ENCODE measurements at places on chromosomes 7 and 10.

DNA sequence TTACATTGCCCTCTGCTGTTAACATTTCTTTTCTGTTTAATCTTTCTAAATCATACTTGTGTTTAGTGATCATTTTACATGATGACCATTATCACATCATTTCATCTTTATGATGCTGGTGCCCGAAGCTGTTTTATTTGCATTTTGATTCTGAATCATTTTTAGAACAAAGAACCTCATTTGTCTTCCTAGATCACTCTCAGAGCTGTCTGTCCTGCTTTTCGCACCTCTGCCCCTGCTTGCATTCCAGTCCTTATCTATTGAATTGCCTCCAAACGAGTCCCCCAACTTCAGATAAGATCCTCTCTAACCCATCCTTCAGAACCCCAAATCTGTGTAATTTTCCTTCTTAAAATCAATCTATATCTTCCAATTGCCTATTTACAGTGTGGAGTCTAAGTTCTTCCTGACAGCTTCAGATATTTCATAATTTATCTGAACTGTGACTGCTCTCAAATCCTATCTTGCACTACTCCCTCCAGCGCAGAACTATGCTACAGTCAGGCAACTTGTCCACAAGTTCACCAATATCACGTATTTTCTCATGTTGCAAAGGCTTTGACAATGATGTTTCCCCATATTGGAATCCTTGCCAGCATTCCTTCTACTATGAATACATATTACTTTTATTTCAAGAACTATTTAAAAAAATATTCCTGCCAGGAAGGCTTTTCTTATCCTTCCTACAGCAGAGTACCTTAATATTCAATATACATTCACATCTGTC, 346.5 kb upstream of the CACNA2D1 start:
- no peak for DNase-seq

- DNase-seq: no peak
Measured at GRCh38 chr7:751826-752225, 24.7 kb upstream of the PRKAR1B start.

GRCh38 chr7:55207436-55208125, 157.6 kb upstream of the LANCL2 start:
- DNase-seq: no peak

DNA sequence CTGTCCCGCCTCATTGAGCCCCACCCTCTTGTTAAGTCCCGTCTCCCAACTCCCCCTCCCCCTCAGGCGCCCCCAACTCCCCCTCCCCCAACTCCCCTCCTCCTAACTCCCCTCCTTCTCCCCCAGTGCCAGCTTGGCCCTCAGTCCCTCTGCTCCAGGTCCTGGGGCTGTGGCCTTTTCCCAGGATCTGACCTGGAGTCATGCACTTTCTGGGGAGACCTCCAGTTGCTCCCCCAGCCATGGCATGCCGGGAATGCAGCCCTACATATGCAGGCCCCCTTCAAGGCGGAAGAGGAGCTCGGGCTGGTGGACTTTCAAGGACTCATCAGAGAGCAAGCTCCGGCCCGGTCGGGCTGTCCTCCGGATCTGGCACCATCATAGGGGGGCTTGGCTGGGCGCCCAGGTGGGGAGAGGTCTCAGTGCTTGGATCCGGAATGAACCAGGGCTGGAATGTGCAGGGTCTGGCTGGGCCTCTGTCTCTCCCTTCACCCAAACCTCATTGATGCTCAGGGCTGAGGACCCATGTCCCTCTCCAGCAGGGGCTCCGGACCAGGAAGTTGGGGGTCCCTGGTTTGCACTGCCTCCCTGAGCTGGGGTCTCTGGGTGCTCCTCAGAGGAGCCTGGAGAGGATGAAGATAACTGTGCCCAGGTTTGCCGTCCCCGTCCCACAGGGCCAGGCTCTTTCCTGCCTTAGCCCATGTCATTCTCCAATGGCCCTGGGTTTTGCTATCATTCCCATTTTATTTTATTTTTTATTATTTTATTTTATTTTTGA, 41.1 kb downstream of the TMEM270 start:
- no peak for DNase-seq

GRCh38 chr10:51389415-51390321, 309.7 kb downstream of the CSTF2T start:
- no peak for DNase-seq

GRCh38 chr10:59708816-59709394, 745 bp downstream of the SLC16A9 start:
- DNase-seq: no peak

DNA sequence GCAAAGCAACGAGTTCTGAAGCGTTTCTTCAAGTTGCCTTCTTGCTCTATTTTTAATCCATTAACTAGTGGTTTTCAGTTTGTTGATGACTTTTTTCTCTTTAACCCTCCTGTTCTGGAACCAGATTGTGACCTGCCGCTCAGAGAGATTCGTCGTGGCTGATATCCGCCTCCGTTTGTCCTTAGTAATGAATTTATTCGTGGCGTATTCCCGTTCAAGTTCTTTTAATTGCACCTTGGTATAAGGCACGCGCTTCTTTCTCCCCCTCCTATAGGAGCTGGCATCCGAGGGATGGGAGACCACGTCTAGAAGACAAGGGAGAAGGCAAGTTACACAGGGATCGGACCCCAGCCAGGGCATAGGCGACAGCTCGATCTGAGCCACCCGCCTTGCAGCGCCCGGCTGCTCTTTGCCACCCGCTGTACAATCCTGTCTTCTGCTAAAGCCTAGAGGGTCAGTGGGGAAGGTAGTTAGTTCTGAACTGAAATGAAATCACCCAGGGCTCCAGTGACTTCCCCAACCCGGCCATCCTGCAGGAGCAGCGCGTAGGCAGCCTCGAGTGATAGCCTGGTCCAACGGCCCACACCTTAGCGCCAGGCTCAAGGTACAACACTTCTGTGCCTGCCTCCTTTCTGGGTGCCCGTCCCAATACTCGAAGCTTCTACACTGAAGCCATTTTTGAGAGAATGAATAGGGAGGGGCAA, 1.6 kb downstream of the HOXA13 start:
- no peak for DNase-seq

DNA sequence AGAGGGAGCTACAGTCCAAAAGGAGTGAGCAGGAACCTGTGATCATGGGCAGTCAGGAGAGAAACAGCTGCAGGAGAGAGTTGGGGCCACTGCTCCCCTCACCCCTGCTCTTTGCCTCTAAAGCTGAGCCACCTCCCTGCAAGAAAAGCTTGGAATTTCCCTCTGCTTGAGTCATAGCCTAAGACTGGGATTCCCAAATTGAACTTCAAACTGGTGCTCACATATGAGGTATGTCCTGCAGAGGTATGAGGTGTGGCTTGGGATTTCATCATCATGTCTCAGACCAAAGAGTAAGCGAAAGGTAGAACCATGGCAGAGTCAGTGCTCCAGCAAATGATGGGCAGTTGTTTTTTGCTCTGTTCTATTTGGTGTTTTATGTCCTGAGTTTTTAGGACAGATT, 237.1 kb upstream of the NRP1 start:
- no peak for DNase-seq

DNA sequence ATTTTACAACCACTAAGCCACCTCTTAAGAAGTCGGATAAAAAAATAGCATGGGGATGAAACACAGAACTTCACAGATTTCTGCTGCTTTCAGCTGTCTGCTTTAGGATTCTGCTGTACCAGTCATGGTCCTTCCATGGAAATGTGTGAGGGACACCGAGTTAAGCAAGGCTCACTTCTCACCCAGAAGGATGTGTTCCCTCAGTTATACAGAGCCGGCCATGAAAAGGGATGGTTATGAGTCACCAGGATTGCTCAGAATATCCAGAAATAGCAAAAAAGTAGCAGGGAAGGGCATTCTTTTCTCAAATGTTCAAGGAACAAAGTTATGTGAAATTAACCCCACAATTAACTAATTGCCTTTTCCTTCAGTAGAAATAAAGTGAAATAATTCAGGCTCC, 124.4 kb downstream of the AMPH start:
- no peak for DNase-seq

DNA sequence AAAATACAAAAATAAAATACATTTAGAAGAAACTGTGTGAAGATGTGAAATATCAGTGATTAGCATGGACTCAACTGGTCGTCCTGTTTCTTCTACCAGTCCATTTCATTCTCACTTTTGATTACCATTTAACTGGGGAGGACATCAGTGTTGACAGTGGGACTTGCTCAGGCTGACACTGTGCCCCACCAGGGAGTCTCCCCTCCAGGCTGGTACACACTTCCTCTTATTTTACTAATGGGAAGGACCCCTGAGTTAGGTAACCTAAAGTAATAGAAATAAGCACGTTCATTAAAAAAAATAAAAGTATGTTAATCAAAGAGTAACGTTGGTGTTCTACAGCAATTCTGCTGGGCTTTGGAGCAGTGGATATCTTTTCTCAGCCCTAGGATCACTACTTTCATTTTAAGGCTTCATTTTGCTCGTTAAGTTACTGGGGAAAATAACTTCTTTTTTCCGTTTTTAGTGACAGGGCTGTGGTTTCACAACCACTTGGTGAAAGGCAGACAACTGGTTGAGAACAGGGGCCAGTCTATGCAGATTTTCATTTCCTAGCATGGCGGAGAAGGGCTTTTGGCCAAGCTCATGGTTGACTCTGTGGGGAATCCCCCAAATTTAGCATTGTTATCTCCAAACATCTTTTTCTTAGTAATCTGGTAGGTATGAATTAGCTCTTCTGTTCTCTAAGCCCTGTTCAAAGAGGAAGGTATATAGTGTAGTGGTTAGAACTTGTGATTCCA, 2.1 kb downstream of the SNX10 start:
- DNase-seq: peak; percentile 70
